Natural killer cell (primary cell): ENCODE measurements at places on chromosomes 12 and 14. TPM values are rescaled to one million over a fixed set of nuclear protein-coding genes. Genes with fewer than 3 reads are reported as not detected.

DNA sequence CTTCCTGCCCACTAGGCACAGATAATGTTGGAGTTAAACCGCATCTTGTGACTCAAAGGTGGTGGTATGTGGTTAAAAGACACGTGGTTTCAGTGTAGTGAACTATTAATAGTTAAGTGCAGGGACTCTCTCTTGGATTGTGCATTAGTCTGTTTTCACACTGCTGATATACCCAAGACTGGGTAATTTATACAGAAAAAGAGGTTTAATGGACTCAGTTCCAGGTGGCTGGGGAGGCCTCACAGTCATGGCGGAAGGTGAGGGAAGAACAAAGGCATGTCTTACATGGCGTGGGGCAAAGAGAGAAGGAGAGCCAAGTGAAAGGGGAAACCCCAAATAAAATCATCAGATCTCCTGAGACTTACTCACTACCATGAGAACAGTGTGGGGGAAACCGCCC, 362.3 kb downstream of the GLT1D1 start:
- DNase-seq, result no peak

HCAR1 gene
- not detected for total RNA-seq

ZBTB39 gene
- total RNA-seq, result 17.6 TPM

GDF3 gene
- total RNA-seq, result not detected

DNA sequence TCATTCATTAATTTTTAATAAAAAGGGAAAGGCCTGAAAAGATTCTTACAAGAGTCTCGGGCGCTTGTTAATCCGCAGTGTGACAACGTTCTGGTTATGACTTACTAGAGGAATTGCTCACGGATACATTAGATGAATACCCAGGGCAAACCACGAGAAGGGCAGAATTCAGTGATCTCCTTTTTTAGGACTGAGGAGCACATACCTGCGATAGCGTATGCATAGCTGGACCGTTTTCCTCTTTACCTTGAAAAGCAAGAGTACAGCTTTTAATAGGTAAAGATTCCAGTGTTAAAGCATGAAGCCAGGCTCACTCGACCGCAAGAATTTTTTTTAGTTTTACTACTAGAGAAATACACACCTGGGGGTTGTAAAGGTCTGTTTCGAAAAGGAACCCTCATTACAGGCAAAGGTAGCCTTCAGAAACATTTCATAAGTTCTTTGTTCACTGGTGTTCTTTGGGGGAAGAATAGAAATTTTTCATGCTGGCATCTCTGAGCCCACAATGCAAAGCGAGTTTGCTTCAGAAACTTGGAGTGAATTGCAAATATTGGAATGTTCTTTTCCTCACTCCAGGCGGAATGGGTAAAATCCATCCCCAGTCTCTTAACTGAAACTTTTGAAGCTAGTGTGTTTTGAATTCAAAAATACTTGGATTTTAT, 953 bp downstream of the MAPK1IP1L start:
- DNase-seq, result no peak

- no peak for DNase-seq
These were observed 48.6 kb upstream of the GTF2A1 start for GRCh38 chr14:81269100-81269978.

- DNase-seq, result no peak
These were observed 20.9 kb upstream of the KIF26A start for GRCh38 chr14:104117341-104118005.

GPX2 gene
- not detected for total RNA-seq

GUCY2C gene
- not detected for total RNA-seq

GRCh38 chr14:64281805-64282204, 12.4 kb downstream of the ESR2 start:
- no peak for DNase-seq

DNA sequence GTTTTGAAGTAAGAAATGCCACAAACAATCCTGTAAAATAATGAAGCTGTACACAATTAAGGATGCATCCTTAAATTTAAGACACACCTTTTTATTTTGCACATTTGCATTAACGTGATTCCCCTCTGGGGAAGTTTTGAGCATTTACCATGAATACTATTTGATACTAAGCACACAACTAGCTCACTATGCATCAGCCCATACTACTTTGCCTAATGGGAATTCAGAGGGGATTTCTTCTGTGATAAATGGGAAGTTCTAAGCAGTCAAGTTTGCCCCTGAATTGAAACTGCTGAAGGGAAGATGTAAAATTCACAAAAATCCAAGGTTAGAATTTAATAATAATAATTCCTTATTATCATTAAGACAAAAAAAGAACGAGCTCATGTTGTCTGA, 27.4 kb downstream of the SINHCAF start:
- no peak for DNase-seq

GRCh38 chr12:64889434-64890216, 65.2 kb downstream of the TBC1D30 start:
- DNase-seq, result no peak

DNA sequence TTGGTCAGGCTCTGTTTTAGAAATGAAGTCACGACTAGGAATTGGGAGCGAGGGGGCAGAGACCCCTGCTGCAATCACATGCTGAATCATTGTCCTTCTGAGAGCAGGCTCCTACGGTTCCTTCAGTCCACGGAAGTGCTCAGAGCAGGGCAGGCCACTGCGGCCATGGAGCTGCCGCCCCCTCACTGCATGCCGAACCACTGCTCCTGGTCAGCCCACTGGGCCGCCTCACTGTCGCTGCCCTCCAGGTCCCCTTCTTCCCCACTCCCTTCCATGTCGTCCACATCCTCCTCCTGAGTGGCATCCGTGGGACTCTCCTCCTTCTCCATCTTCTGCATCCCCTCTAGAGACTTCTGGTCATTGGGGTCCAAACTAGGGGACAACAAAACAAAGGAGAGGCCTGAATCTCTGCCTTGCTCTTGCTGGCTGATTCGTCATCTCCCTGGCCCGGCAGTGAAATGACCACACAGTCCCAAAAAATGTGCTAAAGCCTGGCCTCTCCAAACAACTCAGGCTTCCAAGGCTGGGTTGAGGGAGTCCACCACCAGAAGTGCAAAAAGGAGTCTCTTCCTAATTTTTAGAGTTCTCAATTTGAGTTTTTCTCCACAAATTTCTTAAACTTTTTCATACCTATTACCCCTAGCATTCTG, 29.4 kb downstream of the ANAPC7 start:
- no peak for DNase-seq
